RPMI7951 (cell line): ENCODE measurements at places on chromosomes 5 and 9. TPM values are rescaled to one million over a fixed set of nuclear protein-coding genes. Genes with fewer than 3 reads are reported as not detected.

The MED27 gene
- total RNA-seq: 34.1 and 37.7 TPM in 2 replicates

The FOXD4L6 gene
- total RNA-seq: not detected in 2 replicates

The FAM174A gene
- total RNA-seq: 5.9 and 10.5 TPM in 2 replicates

The OLFM1 gene
- total RNA-seq: 0.12 and 0.29 TPM in 2 replicates

The KCNN2 gene
- not detected in 2 replicates for total RNA-seq

The SMIM33 gene
- total RNA-seq: not detected in 2 replicates

The ZNG1A gene
- total RNA-seq: 16.0 and 17.0 TPM in 2 replicates

The SHISAL2B gene
- not detected in 2 replicates for total RNA-seq

The LHX6 gene
- total RNA-seq: under 0.01 and 0.12 TPM in 2 replicates

The ADGRD2 gene
- not detected in 2 replicates for total RNA-seq
